Fibroblast of gingiva (primary cell): ENCODE measurements at places on chromosomes 2 and 18.

DNA sequence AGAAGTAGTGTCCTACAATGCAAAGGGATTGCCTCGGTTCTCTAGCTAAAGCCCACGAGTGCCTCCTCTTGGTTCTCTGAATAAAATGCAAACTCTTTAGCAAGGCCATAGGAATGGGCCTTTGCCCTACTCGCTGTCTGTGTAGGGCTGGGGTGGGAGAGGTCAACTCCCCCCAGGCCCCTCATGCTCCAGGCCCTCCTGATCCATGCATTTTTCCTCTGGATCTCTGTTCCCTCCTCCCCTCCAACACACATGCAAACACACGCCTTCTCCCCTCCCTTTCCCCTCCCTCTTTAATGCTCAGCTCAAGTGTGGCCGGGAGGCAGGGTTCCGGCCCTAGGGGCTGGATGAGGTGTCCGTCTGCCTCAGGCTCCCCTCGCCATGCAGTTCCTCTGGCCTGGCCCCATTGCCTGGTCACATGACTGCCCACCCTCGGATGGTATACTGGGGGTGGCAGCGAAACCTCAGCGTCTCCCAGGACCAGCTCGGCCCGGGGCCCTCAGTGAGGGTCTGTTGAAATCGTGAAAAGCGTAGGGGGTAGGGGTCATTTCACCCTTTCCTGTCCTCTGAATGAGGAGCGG is 14.9 kb upstream of the KLF11 start:
- no peak for DNase-seq

GRCh38 chr2:160660741-160661140 is 167.1 kb upstream of the RBMS1 start:
- DNase-seq = no peak

- DNase-seq = no peak
Measured at GRCh38 chr2:99537910-99538485, 48.2 kb upstream of the REV1 start.

GRCh38 chr2:113672326-113672932 is 45.4 kb downstream of the RABL2A start:
- DNase-seq = no peak

DNA sequence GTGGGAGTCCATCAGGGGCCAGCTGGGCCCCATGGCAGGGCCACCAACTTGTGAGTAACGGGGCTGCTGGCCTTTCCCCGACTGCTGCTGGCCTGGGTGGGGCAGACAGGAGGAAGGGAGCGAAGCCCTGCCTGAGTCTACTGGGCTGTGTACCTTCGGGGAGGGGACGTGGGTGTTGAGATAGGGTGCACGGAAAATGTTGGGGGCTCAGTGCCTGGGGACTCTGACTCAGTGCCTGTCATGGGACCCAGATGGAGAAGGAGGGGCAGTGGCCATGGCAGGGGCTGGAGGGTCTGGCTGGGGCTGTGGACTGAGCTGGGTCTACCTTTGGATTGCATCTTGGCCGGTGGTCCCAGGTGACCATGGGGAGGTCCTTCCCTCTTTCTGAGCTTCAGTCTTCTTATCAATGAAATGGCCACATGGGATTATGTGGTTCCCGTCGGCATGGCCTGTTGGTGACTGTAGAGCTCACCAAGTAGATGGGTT is 4.0 kb downstream of the SLC4A3 start:
- DNase-seq = no peak

DNA sequence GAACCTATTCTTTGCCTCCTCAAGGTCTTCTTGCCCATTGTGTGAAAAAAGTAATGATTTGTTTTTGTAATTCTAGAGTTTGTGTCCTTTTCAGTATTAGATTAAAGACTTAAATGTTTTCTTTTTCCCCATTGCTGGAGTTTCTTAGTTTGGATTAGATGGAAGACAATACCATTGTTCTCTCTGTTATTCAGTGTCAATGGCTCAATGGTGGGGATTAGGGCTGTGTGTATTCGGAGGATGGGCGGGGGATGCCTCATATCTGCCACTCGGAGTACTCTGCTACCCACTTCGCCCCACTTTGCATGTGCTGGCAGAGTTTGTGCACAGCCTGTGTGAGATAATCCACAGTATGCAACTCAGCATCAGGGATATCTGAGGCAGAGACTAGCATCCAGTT is 90.1 kb downstream of the KLHL29 start:
- no peak for DNase-seq

GRCh38 chr2:199223791-199224190 is 233.9 kb downstream of the SATB2 start:
- no peak for DNase-seq

GRCh38 chr2:113739849-113740248 is 16.6 kb downstream of the SLC35F5 start:
- DNase-seq = no peak

GRCh38 chr2:136242100-136242499 is 124.2 kb upstream of the CXCR4 start:
- no peak for DNase-seq

DNA sequence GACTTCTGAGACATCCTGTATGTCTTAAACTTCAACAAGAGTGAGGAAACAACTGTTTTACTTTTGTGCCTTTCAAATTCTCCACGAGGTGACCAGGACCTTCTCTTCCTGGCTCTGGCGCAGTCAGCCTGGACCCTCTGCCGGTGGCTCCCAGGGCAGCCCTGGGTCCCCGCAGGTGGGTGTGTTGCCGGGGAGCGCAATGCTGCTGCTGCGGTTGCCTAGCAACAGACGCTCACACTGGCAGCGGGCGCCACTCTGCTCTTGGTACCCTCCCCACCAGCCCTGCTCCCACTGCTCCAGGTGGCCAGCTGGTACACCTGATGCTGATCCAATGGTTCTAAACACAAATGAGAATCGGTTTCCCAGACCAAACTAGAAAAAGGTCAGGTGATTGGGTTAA is 58.7 kb downstream of the GNAL start:
- no peak for DNase-seq

- DNase-seq = no peak
Measured at GRCh38 chr2:55120634-55121359, 70.5 kb upstream of the RTN4 start.

DNA sequence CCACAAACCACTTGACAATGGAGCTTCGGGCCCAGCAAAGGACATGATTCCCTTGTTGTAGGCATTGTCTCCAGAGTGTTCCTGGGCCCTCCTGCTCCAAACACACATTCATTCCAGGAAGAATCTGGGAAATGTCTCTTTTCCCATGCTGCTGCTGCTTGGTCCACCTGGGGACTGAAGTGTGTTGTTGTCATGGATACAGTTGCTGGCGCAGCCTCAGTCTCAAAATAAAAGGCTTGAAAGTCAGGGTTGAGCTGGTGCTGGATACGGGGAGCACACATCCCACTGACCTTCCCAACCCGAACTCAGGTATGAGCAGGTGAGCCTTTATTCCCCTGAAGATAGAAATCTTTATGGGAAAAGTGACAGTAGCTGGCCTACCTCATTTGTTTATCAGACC is 30.6 kb upstream of the SPP2 start:
- DNase-seq = no peak

DNA sequence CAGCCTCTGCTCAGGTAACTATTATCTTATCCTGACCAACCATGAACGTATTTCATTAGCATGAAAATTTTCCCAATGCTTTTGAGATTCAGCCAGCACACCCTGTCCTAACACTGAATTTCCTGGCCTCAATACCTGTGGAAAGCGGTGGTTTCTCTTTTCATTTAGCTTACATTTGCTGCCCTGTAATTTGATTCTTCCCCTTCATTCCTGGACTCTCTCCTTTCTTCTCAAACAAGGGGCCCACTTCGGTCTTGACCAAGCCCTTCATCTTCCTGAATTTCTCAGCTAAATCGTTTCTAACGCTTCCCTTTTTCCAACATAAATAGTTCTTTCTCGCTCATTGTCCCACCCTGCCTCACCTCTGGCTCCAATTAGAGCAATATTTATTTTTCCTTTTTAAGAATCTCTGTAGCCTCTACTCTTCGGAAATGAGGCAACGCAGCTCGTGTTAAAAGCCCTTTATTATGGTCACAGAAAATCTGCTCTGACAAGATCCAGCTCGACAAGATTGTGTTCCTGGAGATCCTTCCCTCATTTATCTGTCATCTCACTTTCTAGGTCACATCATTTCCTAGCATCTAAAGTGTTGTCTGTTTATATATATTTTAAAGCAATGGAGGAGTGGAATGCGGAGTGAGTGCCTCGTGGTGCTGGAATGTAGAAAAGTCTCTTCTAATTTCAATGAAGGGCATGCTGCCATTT is 49.5 kb upstream of the BCL11A start:
- DNase-seq = no peak

DNA sequence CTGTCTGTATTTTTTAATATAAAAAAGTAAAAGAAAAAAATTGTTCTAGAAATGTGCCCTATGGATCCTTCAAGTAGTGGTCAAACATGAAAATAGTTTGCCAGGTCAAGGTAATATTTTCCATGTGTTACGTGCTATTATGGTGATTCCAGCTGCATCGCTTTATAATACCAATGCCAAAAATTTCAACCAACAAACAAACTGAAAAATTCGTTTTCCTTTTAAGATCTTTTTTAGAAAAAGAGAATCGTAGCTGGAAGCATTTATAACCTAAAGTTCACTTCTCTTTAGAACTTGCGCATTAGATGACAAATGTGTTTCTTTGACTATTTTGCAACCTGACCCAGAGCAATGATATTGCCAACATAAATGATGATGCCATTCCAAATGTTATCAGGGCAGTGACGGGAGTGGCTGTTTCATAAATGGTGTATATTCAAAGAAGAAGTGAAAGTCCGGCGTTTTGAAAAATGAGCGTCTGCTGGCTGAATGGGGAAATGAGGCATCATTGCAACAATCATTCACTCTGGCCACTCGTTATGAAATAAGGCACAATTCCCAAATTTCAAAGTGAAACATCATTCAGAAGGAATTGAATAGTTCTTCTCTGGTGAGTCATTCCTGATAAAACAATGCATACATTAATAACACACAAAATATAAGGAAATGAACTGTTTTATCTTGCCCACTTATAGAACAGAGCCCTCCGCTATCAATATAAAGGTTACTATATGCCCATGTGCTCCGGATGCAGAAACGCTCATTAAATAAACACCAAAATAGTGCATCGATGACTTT is 297.4 kb downstream of the TGIF1 start:
- peak; percentile 10 for DNase-seq

DNA sequence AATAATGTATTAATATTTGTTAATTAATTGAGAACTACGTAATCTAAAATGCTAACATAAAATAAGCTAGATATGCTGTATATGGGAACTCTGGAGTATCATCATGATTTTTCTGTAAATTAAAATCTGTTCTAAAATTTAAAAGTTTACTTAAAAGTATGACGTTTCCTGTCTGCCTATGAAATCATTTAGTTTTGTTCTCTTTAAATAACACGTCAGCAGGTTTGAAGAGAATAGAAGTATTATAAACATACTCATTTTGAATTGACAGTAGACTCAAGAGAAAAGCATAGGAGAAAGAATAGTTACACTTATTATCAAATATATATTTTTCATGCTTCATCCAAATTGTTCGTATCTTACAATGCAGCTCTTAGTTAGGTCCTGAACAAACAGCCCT is 19.1 kb upstream of the ZNF804A start:
- no peak for DNase-seq

DNA sequence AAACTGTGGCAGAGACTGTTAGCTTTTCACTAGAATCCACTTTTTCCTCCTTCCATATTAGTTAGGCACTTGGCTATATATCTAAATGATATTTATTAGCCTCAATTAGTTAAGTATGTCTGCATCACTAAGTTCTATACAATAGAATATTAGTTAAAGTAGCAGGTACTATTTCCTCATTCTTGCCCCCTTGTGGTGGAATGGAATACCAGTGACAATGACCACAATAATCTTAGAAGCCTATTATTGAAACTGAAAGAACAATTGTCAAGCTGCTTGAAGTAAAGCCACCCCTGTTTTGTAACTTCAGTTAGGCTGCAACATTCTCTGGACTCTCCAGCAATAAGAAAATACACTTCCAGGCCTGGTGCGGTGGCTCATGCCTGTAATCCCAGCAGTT is 476.3 kb upstream of the VWC2L start:
- no peak for DNase-seq

DNA sequence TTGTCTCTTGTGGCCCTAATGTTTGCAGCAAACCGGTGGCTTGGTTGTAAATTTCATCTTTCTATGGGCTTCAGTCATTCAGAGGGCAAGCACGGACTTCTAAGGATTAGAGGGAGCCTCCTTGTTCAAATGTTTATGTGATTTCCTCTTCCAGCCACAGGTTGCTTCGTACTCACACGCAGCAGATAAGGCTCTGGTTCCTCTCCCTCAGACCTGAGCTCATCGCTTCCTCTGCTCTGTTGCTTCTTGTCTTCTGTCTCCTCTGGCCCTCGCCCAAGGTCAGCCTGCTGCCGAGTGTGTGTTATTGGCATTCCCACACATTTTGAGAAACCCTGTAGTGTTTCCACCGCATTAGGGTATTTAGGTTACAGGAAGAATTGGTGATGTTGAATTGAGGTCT is 44.0 kb downstream of the MYL12B start:
- DNase-seq = no peak

- no peak for DNase-seq
Measured at GRCh38 chr2:24261441-24261840, 86.6 kb downstream of the FAM228A start.

DNA sequence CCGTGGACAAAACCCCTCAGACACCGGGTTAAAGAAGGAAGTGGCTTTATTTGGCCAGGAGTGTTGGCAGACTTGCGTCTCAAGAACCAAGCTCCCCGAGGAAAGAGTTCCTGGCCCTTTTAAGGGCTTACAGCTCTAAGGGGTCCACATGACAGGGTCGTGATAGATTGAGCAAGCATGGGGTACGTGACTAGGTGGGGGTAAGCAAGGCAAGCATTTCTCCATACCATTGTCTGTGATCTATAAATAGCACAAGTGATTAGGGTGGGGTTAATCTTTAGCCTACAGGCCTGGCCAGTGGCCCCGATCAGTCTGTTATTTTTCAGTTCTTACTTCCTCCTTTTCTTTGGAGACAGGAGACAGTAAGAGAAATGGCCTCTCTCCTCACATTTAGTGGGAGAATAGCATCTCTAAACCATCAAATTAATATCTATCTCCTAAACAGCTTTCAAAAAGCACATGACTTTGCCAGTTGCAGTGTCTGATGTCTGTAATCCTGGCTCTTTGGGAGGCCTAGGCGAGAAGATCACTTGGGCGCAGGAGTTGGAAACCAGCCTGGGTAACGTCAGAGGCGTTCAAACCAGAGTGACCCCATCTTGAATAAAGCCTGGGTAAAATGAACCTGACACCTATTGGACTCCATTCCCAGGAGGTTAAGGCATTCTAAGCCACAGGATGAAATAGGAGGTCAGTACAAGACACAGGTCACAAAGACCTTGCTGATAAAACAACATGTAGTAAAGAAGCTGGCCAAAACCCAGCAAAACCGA is 18.3 kb upstream of the CNOT11 start:
- no peak for DNase-seq

- DNase-seq = peak; percentile 82
Measured at GRCh38 chr2:36339607-36340218, 15.9 kb upstream of the CRIM1 start.

GRCh38 chr2:36683002-36683401 is 13.5 kb upstream of the VIT start:
- no peak for DNase-seq

- DNase-seq = no peak
Measured at GRCh38 chr2:122988395-122989221, 1036.5 kb upstream of the CNTNAP5 start.
